ENCODE measurements at places on chromosomes 5 and 9. TPM values are rescaled to one million over a fixed set of nuclear protein-coding genes. Genes with fewer than 3 reads are reported as not detected.

Gene LCN10
- total RNA-seq: 0.20 TPM

- DNase-seq: no peak
Observed at GRCh38 chr5:103218164-103218563, 40.4 kb upstream of the MACIR start.

GRCh38 chr9:126628969-126629674 is 15.4 kb downstream of the LMX1B start:
- DNase-seq: no peak

- DNase-seq: no peak
Observed at GRCh38 chr9:86801246-86801645, 146.1 kb downstream of the GAS1 start.

Gene ZNF608
- total RNA-seq: 34.3 TPM

DNA sequence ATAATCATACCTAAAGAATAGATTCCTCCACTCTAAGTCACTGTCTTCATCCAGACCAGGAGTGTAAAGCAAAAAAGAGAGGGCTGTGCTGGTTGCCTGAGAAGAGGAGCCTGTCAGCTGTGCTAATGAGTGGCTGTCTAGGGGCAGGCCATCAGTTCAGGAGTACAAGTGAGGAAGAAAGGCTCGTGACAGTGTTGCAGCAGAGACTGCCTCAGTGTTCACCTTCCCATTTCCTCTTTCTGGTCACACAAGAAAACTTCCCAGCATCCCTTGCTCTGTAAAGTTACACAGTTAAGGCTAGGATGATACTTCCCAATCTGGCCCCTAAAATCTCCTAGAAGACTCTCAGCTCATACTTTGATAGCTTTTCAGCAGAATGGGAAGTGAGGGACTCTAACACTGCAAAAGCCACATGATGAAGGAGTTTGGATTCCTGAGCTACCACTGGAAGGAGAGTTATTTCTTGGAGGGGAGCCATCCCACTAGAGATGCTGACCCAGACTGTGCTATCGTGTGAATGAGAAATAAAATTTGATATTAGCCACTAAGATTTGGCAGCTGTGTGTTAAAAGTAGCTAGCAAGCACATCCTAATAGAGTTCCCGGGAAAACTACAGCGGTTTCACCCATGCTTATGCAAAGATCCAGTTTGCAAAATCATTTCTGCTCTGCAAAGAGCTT is 67.1 kb downstream of the ADAMTS12 start:
- no peak for DNase-seq

GRCh38 chr9:89793551-89793950 is 188.7 kb downstream of the GADD45G start:
- no peak for DNase-seq

DNA sequence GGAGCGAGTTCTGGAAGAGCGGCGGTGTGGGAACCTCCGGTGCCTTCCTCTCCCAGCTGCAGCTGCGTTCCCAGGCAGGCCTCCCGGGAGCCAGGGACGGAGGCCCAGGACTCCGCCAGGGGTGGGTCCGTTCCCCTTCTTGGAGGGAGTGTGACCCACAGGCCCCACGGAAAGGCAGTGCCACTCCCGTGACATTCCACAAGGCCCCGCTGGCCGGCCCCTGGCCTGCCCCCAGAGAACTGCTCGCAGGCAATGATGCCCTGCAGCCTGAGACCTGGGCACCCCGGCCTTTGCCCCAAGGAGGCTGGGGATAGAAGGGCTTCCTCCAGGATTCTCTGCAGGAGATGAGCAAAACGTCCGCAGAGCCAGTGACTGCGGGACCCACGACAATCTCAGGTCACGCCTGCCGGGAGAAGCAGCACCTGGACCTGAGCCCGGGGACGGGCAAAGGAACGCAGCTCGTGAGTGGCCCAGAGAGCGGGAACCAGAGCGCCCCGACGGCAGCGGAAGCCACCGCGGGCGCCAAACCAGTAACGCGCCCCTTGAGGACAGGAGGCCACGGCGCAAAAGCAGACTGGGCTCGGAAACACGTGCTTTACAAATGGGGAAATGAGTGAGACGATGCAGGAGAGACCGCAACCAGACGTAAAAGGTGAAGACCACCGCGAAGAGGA is 9.3 kb downstream of the OBP2B start:
- DNase-seq: no peak

All from mesothelial cell of epicardium (in vitro differentiated cells).